ENCODE measurements at places on chromosomes 2 and 18. TPM values are rescaled to one million over a fixed set of nuclear protein-coding genes. Genes with fewer than 3 reads are reported as not detected.

DNA sequence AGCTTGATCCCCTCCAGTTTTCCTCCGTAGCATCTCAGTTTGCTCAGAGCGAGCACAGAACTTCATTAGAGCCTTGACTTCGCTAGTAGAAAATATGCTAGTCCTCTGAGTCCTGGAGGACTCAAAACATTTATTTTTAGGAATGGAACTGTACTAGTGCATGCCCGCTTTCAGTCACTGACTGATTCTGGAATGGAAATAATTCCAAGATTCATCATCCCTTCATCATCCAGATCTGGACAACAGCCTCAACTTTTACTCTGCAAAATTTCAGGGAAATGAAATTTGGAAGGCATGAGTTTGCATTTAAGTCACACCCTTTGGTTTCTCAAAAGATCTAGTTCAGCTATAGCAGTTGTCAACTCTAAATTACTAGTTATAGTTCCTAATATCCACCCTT lies 304.6 kb downstream of the XIRP2 start:
- no peak for DNase-seq

GRCh38 chr2:174245065-174245464 lies 3.3 kb downstream of the OLA1 start:
- DNase-seq, result no peak

DNA sequence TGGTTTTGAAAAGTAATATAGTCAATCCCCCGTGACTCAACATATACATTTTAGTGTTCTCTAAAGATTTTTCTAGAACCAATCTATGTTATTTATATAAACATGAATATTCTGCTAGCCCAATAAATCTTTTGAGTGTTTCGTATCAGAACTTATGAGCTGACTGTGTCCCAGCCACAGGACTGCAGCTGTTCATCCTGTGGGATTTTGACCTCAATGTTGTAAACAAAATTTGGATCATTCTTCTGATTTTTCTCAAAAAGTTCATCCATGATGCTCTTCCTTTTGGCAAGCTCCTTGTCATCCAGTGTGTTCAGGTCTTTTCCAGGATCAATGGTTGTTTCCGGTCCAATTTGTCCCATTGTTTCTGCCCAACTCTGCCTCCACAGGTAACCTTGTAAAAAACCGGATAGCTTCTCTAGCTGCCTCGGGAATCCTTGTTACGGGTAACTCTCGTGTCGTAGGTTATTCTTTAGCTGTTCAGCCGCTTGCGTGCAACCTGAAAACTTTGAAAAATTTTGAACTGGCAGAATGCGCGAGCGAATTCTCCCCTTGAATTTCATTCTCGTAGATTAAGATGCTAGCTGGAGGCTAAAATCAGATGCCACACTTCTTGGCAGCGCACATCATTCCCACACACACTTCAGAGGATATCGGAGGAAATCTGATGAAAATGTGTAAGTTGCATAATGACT lies 195.2 kb downstream of the SH3BP4 start:
- no peak for DNase-seq

GRCh38 chr2:72386288-72386687 lies 238.6 kb upstream of the CYP26B1 start:
- DNase-seq, result no peak

DNA sequence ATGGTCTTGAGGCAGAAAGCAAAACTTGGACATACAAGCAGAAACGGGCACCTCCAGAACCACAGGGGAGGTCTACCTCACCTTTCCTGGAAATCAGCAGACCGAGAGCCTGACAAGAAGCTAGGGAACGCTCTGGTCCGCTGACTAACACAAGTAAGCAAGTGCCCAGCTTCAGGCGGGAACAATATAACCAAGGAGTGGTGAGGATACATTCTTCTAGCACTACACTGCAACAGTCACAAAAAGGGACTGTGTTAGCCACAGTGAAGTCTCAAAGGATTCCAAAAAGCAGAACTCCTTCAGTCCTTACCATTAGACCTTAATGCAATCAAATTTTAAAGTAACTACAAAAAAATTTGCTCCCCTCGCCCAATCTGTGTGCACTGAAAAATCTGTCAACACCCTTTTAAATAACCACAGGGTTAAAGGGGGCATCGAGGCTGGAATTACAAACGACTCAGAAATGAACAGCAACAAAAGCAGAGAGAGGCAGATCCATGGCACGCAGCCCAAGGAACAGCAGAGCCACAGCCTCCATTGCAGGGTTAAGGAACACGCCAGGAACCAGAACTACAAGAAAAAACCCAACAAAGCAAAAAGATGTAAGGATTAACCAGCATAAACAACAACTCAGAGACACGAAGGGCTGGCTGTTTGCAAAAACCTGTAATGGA lies 7.1 kb downstream of the THAP4 start:
- no peak for DNase-seq

DNA sequence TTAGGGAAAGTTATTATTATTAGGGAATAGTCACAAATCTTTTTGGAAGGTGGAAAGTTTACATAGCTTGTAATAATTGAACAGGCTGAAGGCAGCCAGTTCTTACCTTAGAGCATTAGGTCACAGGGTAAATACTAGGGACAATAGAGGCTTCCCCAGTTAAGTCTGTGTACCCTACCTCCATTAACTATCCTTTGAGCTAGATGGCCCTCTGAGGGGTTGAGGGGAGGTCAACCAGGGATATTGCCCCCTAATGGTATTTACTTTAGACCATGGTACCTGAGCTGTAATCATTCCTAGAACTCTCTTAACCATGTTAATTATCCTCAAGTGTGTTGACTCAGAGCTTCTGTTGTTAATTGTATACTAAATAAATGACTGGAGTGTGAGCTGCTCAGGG lies 120.5 kb upstream of the SCN7A start:
- DNase-seq, result no peak

DNA sequence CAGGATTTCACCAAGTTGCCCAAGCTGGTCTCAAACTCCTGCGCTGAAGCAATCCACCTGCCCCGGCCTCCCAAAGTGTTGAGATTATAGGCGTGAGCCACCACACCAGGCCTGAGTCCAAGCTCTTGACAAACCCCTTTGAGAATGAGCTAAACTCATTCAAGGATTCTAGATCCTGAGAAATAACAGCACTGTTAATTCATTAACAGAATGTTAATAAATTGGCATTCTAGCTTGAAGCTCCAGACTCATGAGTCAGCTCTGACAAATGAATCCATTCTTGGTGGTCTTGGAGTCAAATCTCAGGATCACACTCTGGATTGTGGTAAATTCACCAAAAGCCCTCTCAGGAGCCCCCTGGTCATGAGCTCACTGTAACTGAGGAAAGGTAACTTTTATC lies 1.8 kb downstream of the NARS1 start:
- DNase-seq, result no peak

GRCh38 chr2:68925295-68925896 lies 27.3 kb downstream of the GKN2 start:
- DNase-seq, result peak; percentile 40

- DNase-seq, result no peak
These were observed 285.3 kb downstream of the RAD51AP2 start for GRCh38 chr2:17232776-17233556.

- DNase-seq, result no peak
These were observed 209.1 kb downstream of the CTNNA2 start for GRCh38 chr2:79721966-79722365.

DNA sequence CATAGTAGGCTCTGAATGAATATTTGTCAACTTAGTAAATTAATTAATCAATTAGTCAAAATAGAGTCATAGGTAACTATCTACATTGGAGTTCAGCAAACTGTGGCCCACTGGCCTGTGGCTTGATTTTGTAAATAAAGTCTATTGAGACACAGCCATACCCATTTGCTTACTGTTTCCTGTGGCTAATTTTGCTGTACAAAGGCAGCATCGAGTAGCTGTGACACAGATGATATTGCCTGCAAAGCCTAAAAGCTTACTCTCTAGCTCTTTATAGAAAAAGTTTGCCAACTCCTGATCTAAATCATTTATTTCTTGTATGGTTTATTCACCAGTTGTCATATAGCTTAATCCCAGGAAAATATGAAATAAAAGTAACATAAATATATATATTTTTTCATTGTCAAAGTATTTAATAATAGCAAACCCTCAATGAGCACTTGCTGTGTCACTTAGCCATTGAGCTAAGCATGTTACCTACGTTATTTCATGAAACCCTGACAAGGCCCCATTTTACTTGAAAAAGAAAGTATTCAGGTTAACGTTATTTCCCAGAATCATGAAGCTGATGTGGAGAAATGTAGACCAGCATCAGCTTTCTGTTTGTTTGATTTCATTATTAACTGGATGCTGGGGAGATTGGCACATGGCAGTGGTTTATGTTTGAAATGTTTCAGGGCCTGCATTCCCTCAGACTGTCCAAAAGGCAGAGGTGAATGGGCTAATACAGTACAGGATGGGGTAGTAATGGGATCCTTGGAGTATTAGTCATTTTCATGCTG lies 69.6 kb downstream of the ICOS start:
- no peak for DNase-seq

DNA sequence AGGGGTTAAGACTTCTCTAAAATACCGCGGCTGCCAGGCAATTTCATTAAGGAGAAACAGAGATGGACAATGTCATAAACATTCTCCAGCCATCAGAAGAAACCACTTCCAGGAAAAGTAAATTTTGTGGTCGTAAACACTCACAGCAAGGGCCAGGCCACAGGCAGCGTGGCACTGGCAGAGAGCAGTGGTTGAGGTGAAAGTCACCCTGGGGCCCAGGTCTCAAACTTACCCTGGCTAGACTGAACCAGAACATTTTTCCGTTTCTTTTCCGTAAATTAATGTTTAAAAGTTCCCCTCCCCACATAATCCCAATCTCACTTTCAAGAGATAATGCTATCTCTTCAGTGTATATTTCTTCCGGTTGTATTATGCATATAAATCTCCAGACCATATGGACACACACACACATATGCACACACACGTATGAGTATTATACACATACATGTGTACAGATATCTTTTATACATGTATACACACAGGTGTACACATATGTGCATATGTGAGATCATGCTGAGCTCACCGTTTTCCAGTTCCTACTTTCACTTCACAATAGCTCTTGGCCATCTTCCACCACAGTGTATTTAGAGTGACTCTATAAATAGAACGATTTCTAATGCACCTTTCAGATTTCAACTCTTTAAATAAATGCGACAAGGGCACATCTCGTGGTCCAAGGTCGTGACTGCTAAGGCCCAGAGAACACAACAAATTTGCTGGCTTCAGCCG lies 90.1 kb downstream of the MALT1 start:
- no peak for DNase-seq

GRCh38 chr2:169782513-169782912 lies 16.2 kb upstream of the SSB start:
- DNase-seq, result no peak

- DNase-seq, result no peak
These were observed 800.1 kb downstream of the SATB2 start for GRCh38 chr2:198657512-198658121.

- no peak for DNase-seq
These were observed 21.8 kb downstream of the CWC22 start for GRCh38 chr2:179985163-179985820.

GRCh38 chr2:148770047-148770446 lies 105.0 kb upstream of the KIF5C start:
- DNase-seq, result no peak

GRCh38 chr18:51066273-51066672 lies 36.3 kb downstream of the SMAD4 start:
- DNase-seq, result no peak

DNA sequence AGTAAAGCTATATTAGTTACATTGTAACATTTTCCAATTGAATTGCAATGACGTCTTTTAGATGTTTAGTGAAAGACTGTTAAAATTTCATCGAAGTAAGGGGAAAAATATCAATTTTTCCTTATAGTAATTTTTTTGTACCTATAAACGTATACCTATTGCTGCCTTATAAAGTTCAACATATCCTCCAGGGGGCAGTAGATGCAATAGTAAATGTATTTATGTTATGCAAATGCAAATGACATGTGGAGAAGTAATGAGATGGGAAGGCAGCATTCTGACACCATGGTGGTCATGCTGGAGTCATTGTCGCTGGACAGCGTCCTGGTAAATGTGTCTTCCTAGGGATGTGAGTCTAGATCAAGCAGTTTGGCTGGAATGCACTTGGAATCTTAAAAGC lies 38.7 kb downstream of the MSTN start:
- DNase-seq, result peak; percentile 28

GRCh38 chr2:150581717-150582472 lies 94.4 kb upstream of the RND3 start:
- no peak for DNase-seq

DNA sequence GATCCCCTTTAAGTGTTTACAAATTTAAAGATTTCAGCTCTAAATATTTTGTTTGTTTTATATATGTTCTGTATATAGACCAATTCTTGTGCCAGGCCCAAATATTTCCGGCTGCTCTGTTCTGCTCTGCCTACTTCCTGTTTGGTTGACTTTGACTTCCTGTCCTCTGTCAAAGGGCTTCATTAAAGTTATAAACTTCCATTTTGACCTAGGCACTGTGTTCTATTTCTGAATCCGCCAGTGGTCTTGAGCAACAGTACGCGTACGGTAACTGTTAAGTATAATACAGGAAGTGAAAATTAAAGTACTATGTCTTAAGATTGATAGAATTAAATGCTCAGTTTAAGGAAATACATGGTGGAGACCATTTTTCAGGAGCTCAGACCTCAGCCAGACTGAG lies 13.5 kb upstream of the REL start:
- DNase-seq, result no peak

DNA sequence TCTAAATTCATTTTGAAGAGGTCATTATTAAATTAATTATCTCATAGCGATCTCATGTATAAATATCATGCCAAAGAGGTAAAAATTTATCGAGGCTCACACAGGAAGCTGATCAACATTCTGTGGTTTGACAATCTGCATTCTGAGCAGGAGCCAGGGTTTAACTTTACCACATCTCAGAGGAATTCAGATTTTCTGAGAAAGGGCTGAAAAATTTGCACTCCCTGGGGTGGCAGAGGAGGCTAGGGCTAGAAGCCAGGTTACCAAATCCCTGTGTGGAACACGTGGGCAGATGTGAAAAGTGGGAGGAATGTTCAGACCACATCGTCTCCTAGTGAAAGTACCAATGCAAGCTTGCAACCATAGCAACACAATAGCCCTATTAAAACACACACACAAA lies 63.5 kb upstream of the CTLA4 start:
- no peak for DNase-seq

OTOS gene
- not detected for polyA plus RNA-seq

NEUROD1 gene
- polyA plus RNA-seq, result not detected

REV1 gene
- 47.1 TPM for polyA plus RNA-seq

TFCP2L1 gene
- polyA plus RNA-seq, result 1.5 TPM

SLC5A7 gene
- polyA plus RNA-seq, result 0.35 TPM

CD8B2 gene
- not detected for polyA plus RNA-seq

REG3G gene
- polyA plus RNA-seq, result not detected

SULT1C2 gene
- 1.6 TPM for polyA plus RNA-seq

FBXO15 gene
- 1.8 TPM for polyA plus RNA-seq

MYL1 gene
- polyA plus RNA-seq, result 6,575 TPM

CPO gene
- 0.20 TPM for polyA plus RNA-seq

IL1RN gene
- 2.5 TPM for polyA plus RNA-seq

ESPNL gene
- polyA plus RNA-seq, result 1.2 TPM

ABCG5 gene
- 0.05 TPM for polyA plus RNA-seq

MEP1B gene
- polyA plus RNA-seq, result not detected

STAT4 gene
- polyA plus RNA-seq, result 1.2 TPM

PLCL1 gene
- polyA plus RNA-seq, result 18.1 TPM

OSGEPL1 gene
- polyA plus RNA-seq, result 16.1 TPM

NYAP2 gene
- polyA plus RNA-seq, result not detected

GPR45 gene
- not detected for polyA plus RNA-seq

AOX1 gene
- polyA plus RNA-seq, result 1.3 TPM

VSNL1 gene
- 6.5 TPM for polyA plus RNA-seq

NEU4 gene
- polyA plus RNA-seq, result 27.3 TPM

MAP2 gene
- polyA plus RNA-seq, result 21.1 TPM

ERFE gene
- 11.5 TPM for polyA plus RNA-seq

Data from muscle of arm (tissue), 14 donors.